ENCODE measurements at places on chromosomes 3 and 15.

DNA sequence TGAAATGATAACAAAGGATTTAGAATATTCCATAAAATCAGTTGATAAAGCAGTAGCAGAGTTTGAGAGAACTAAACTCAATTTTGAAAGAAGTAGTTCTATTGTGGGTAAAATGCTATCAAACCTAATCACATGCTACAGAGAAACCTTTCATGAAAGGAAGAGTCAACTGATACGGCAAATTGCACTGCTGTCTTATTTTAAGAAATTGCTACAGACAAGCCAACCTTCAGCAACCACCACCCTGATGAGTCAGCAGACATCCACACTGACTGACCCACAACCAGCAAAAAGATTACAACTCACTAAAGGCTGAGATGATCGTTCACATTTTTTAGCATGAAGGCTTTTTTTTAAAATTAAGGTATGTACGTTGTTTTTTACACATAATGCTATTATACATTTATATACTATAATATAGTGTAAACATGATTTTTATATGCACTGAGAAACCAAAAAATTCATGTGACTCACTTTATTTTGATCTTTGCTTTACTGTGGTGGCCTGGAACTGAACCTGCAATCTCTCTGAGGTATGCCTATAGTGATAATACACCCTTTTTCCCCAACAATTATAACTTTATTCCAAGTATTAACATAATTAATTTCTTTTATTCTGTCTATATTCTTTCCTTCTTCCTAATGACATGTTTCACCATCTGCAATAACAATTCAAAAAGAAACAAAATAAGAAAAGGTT lies 109.9 kb downstream of the TBC1D5 start:
- no peak for DNase-seq

DNA sequence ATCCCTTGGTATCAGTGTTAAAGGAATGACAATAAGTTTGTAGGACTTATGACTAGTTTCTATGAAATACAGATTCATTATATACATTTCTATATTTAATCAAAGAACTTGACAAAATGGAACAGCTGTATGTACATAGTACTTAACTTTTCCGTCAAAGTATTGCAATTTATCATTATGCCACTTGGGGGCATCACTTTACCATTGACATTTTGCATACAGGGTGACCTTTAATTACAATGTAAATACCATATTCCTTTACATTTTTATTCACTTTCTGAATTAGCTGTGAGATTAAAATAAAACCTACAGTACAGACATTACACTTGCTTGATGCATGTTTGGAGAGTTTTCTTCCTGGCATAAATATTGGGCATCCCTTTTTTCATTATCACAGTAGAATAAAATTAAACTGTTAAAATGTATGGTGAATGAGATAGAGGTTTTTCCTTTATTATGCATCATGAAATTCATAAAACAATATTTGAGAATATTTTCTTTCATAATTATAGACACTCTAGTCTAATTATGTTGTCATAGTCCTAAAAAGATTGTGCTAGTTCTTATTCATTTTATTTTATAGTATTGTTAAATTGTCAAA lies 6.9 kb downstream of the NEK11 start:
- no peak for DNase-seq

- DNase-seq: no peak
Measured at GRCh38 chr3:69683082-69683806, 56.0 kb upstream of the MITF start.

DNA sequence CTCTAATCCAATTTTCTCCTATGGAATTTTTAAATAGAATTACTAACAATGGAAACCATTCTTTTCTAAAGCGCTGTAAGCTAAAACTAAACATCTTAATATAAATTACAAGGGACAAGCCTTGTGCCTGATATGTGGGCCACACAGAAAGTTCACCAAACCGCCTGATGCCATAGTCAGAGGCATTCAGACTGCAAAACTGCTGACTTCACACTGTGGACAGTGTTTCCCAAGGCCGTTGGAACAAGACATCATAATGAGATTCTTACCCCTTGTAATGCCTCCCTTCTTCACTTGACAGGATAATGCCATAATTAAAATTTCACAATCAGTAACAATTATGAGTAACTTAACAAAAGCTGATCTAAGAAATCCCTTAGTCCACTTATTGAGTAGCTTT lies 14.9 kb downstream of the SH3GL3 start:
- no peak for DNase-seq

GRCh38 chr3:43390255-43390588 lies 103.9 kb downstream of the SNRK start:
- no peak for DNase-seq
